Stromal cell of bone marrow (primary cell): ENCODE measurements at places on chromosomes 12 and 14.
A peak's percentile ranks its signal among the peaks of the same experiment; 100 is the strongest.

DNA sequence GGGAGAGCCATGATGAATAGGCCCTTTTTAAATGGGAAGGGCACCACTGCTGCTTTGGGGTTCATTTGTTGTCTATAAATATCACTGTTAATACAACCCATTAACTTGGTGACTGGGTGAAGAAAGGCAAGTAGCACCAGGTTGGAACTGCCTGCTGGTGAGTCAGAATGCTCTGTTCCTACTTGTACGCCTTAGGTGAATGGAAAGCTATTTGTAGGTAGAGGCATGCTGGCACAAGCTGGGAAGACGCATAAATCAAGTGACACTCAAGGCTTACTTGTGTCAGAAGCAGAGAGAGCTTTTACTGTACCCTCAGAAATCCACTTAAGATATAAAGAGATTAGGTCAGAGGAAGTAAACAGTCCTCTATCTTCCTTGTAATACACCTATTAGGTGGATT lies 142.5 kb downstream of the TMX1 start:
- no peak for DNase-seq

- peak; percentile 78 for DNase-seq
These were observed 198.3 kb upstream of the AMIGO2 start for GRCh38 chr12:47277972-47278448.

GRCh38 chr12:51921017-51921725 lies 13.9 kb downstream of the ACVRL1 start:
- no peak for DNase-seq

DNA sequence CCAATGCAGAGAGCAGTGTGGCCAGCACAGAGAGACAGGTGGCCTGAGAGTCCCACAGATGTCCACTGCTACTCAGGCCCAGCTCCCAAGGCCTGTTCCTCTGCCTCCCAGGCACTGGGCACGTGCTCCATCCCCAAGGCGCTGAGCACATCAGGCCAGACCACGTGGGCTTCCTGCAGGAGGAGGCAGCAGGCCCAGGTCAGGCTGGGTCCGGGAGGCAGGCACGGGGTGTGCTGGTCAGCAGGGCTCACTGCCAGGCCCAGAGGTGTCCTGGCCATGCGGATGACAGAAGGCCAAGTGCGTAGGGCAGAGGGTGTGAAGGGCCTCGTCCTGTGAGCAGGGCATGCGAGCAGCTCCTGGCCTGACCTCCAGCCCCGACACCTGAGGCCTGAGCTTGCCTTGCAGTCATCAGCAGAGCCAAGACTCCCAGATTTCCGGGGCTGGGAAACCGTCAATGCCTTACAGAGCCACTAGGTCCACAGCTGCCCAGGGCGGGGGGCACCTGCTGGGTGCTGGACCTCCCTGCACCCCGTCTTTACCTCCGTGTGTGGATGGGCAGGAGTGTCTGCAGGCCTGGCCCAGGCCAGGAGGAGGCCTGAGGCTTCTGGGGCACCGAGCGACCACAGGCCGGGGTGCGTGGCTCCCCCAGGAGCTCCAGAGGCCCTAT lies 14.9 kb downstream of the TRMT61A start:
- no peak for DNase-seq
